Activated B cell treated with CpG ODN at 0.5 μM for 24 hours (primary cell): ENCODE measurements at places on chromosomes 11 and 22. TPM values are rescaled to one million over a fixed set of nuclear protein-coding genes. Genes with fewer than 3 reads are reported as not detected.

DNA sequence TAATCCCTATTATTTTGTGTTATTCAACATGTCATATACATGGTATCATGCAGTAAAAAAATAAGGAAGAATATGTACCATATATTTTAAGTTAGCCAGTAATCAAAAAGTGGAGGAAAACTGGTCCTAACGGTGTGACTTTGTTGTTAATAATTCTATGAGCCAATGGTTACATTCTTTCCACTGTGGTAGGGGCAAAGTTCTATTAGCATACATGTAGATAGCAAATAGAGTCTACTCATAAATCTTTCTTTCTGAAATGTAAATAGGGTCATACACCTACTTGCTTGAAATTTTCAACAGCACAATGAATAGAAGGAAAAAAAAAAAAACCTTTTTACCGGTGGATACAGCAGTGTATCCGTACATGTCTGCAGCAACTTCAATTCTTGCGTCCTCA, 364.8 kb downstream of the RAB38 start:
- H3K27ac ChIP-seq = no peak overlapping the region
- H3K36me3 ChIP-seq = no peaks in the 10 kb centered on the region
- no peak for DNase-seq
- no peaks in the 10 kb centered on the region for H3K27me3 ChIP-seq

- H3K27me3 ChIP-seq = peaks cover 14% of the 10 kb centered on the region
- H3K4me3 ChIP-seq = no peak overlapping the region
- H3K36me3 ChIP-seq = no peaks in the 10 kb centered on the region
Measured at GRCh38 chr22:38080850-38081635, 2.9 kb downstream of the SLC16A8 start.

- no peaks in the 10 kb centered on the region for H3K27me3 ChIP-seq
- no peak for DNase-seq
- H3K27ac ChIP-seq = no peak overlapping the region
- H3K4me1 ChIP-seq = peaks cover 2% of the 10 kb centered on the region
- no peak overlapping the region for H3K4me3 ChIP-seq
Measured at GRCh38 chr11:102382384-102382783, 35.4 kb downstream of the BIRC2 start.

DNA sequence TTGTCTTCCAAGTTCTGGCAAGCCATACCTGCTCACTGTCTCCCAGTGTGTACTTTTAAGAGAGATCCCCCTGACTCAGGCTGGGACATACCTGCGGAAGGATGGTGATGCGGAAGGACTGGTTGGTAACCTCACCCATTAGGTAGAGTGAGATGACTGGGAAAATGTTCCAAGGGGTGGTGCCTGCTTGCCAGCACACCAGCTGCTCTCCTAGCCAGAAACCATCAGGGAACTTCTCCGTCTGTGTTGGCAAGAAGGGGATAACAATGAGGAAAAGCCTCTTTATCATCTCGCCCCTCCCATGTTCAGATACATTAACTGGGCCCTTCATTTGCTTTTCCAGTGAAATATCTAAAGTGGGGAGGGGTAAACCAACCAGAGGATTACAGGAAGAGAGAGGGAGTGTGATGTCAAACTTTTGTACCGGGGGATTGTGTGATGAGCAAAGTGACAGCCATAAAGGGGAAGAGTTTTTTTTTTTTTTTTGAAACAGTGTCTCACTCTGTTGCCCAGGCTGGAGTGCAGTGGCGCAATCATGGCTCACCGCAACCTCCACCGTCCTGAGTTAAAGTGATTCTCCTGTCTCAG, at the start of gene BACE1-AS:
TSS of gene BACE1-AS (plus strand) at position 538 of the 588 bp plus-strand sequence.
- H3K4me3 ChIP-seq = no peak within 1 kb of the TSS
- H3K27me3 ChIP-seq = no peaks in the 10 kb centered on the region
- no peak within 1 kb of the TSS for H3K27ac ChIP-seq
- no peaks in the 10 kb centered on the region for H3K4me1 ChIP-seq
- peaks cover 23% of the 10 kb centered on the region for H3K36me3 ChIP-seq
- no peak for DNase-seq

DNA sequence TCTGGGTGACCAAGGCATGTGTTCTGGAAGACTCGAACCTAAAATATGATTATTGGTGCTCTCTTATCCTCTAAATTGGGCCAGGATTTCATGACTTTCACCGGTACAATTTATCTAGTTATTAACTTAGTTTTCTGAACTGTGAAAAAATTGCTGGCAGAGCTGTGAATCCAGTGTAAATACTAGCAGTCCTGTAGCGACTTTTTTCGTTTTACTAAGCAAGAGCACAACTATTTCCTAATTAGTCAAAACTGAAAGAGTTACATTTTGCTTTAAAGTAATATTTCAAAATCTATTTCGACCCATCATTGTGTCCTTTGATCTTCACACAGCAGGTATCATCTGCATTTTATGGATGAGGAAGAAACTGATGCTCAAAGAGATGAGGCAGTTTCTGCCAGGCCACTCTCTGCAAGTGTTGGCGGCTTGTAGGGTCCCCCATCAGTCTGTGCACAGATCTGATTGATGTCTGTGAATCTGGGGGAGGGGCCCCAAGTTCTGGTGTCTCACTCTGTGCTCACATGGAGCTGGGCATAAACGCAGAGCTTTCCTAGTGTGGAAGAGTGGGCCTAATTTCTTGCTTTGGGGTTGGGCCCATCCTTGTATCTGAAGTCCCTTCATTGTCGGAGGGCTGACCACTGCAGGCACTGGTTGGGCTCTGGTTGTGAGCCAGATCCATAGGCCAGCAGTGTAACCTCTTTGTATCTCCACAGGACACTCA, 1.4 kb upstream of the TRMT2A start:
- DNase-seq = no peak
- peak overlapping the region; percentile 70 for H3K27ac ChIP-seq
- peaks cover 58% of the 10 kb centered on the region for H3K36me3 ChIP-seq
- H3K27me3 ChIP-seq = no peaks in the 10 kb centered on the region
- peak overlapping the region; percentile 85 for H3K4me3 ChIP-seq
- peaks cover 46% of the 10 kb centered on the region for H3K4me1 ChIP-seq

- H3K4me1 ChIP-seq = no peaks in the 10 kb centered on the region
- DNase-seq = no peak
- H3K36me3 ChIP-seq = peaks cover 29% of the 10 kb centered on the region
- H3K27ac ChIP-seq = no peak overlapping the region
- no peak overlapping the region for H3K4me3 ChIP-seq
- H3K27me3 ChIP-seq = no peaks in the 10 kb centered on the region
Measured at GRCh38 chr11:68942095-68942620, 38.5 kb downstream of the IGHMBP2 start.

GRCh38 chr11:131146827-131147490, 223.5 kb upstream of the NTM start:
- H3K4me1 ChIP-seq = no peaks in the 10 kb centered on the region
- H3K27ac ChIP-seq = no peak overlapping the region
- DNase-seq = no peak
- H3K36me3 ChIP-seq = no peaks in the 10 kb centered on the region
- H3K27me3 ChIP-seq = no peaks in the 10 kb centered on the region
- H3K4me3 ChIP-seq = no peak overlapping the region

DNA sequence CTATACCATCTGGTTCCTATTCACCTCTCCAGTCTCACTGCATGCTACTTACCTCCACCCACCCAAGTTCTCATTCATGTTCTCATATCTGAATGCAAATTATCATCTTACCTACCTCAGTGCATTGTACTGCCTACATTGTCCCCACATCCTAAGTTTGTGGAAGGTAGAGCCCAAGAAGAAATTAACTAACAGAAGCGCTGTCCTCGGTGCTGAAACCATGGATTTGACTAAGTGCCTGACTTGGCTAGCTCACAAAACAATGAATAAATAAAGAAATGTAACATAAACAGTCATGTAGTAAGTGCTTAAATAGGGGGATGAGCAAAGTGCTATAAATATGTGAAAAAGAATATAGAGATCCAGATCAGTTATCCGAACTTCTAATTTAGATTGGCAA, 63.2 kb downstream of the GRIA4 start:
- DNase-seq = no peak
- H3K27ac ChIP-seq = no peak overlapping the region
- no peaks in the 10 kb centered on the region for H3K4me1 ChIP-seq
- H3K27me3 ChIP-seq = no peaks in the 10 kb centered on the region

DNA sequence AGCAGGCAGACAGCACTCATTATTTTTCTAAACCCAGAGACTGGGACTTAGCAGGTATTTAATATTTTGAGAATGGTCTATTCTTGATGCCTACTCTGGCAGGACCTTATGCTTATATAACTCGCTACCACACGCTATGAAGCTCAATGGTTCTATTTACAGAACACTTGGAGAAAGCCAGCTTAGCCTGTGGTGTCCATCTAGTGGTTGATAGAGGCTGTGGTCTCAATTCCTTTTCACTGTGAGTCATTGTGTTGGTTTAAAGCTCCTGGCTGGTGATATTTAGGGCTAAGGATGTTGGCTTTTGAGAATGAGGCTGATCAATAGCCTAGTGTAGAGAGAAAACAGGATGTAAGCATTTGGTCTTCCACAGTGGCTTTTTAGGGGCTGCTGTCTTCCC, 206.4 kb downstream of the DBX1 start:
- no peak overlapping the region for H3K4me3 ChIP-seq
- no peak for DNase-seq
- H3K36me3 ChIP-seq = no peaks in the 10 kb centered on the region

GRCh38 chr22:29225422-29226090, 19.9 kb downstream of the EMID1 start:
- no peaks in the 10 kb centered on the region for H3K36me3 ChIP-seq
- peaks cover 18% of the 10 kb centered on the region for H3K27me3 ChIP-seq
- no peak overlapping the region for H3K4me3 ChIP-seq
- no peak overlapping the region for H3K27ac ChIP-seq
- no peaks in the 10 kb centered on the region for H3K4me1 ChIP-seq
- DNase-seq = no peak

- H3K36me3 ChIP-seq = no peaks in the 10 kb centered on the region
- H3K27ac ChIP-seq = no peak overlapping the region
- H3K4me3 ChIP-seq = no peak overlapping the region
- no peaks in the 10 kb centered on the region for H3K27me3 ChIP-seq
- no peaks in the 10 kb centered on the region for H3K4me1 ChIP-seq
Measured at GRCh38 chr11:30436801-30437200, 113.9 kb downstream of the ARL14EP start.

DNA sequence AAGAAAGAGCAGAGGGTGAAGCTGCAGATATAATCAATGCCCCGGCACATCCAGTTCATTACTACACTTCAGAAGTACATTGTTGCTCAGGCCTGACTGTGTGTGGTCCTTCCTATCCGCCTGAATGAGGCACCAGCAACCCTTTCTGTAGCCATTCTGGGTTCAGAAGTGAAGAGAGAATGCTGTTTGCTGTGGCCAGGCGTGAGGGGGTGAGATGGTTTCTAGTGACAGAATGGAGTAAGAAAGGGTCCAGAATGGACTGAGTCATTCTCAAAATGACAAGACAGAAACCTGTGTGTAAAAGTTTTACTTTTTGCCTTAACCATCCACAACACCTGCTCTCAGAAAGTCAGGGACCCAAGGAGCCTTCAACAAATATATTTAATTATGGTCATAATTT, 334.8 kb downstream of the GUCY1A2 start:
- no peak overlapping the region for H3K4me3 ChIP-seq
- H3K27me3 ChIP-seq = no peaks in the 10 kb centered on the region
- no peak for DNase-seq
- no peaks in the 10 kb centered on the region for H3K36me3 ChIP-seq

- no peak for DNase-seq
- H3K27ac ChIP-seq = no peak overlapping the region
- no peak overlapping the region for H3K4me3 ChIP-seq
- peaks cover 14% of the 10 kb centered on the region for H3K27me3 ChIP-seq
- H3K4me1 ChIP-seq = no peaks in the 10 kb centered on the region
Measured at GRCh38 chr11:125379565-125379964, 116.5 kb downstream of the FEZ1 start.

- no peak overlapping the region for H3K4me3 ChIP-seq
Measured at GRCh38 chr11:11975201-11976092, 33.0 kb downstream of the DKK3 start.

Gene PLCB3
- 7.9 and 8.1 TPM in 2 replicates for total RNA-seq

Gene CCND1
- total RNA-seq = 7.5 and 10.5 TPM in 2 replicates

Gene SOX6
- total RNA-seq = not detected in 2 replicates
